ENCODE measurements at places on chromosomes 3 and 15.

- no peak for DNase-seq
Measured at GRCh38 chr3:187920913-187921312, 175.6 kb upstream of the BCL6 start.

GRCh38 chr15:71048913-71049675 lies 66.2 kb upstream of the THSD4 start:
- DNase-seq: no peak

GRCh38 chr3:45223889-45224727 lies 2.0 kb downstream of the TMEM158 start:
- DNase-seq: no peak

DNA sequence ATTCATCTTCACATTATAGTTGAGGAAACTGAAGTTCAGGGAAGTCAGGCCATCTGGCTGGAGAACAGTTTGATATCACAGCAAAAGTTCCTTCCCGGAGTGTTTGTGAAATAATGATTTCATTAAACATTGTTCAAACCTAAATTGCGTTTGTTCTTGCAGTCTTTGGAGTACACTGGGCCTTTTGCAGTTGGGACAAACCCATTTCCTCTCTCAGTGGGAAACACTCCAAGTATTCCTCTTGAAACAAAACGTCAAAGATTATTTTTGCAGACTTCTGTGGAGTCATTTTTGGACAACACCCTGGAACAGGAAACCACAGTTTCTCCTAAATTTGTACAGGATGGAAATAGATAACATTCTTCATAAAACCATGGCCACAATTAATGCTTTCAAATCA lies 287.5 kb downstream of the PTPRG start:
- DNase-seq: no peak

DNA sequence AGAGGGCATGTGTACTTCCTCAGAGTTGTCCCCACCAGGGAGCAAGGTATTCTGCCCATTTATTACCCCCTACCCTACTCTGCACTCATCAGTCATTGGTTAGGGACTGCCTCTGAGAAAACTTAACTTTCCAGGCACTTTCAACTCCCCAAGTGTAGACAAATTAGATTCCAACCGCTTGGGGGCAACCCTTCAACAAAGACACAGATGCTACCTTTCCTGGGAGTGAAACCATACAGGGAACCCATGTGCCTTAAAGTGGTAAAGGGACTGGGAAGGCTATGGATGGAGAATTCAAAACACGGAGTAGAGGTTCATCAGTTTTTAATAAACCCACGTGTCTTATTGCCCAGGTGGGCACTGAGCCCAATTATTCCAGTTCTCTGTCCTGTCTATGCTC lies 19.4 kb upstream of the UBE2E2 start:
- DNase-seq: peak; percentile 16

DNA sequence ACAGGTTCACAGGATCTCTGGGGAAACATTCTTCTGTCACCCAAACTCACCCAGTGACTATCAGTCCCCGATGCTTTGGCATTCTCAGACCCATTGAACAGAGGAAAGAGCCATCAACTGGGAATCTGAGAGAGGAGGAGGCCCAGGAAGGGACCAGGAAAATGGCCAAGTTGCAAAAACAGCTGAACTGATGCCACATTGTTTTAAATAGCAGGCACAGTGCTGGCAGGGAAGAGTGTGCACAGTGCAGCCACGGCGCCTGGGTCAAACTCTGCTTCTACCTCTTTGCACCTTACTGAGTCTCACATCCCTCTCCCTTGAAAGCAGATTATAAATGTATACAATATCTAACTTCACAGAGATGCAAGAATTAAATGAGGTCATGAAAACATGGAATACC lies 66.4 kb downstream of the SRGAP3 start:
- DNase-seq: no peak

DNA sequence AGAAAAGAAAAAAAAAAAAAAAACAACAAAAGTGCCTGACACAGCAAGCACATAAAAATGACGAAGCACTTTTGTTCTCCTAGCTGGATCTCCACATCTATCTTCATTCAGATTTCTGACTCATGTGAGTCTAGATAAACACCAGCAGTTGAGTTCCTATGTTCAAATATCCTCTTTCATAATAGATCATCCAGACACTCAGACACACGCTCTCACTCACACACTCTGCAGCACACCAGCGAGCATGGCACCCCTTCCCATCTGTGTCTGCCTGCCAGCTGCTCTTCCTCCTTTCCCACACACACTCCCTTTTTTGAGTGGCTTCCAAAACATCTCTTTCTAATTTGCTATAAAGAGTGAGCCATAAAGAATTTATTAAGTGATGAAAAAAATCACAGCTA lies 19.8 kb upstream of the CELF6 start:
- no peak for DNase-seq

- no peak for DNase-seq
Measured at GRCh38 chr15:99143655-99144610, 39.1 kb downstream of the SYNM start.

GRCh38 chr3:191170097-191170496 lies 28.9 kb upstream of the OSTN start:
- no peak for DNase-seq

- no peak for DNase-seq
Measured at GRCh38 chr15:57667171-57667849, 39.2 kb upstream of the POLR2M start.

- DNase-seq: no peak
Measured at GRCh38 chr3:112670824-112671223, 29.9 kb upstream of the CCDC80 start.

GRCh38 chr15:67852418-67852817 lies 12.6 kb upstream of the RNU6-1 start:
- DNase-seq: no peak

- DNase-seq: no peak
Measured at GRCh38 chr3:23949784-23950183, 4.7 kb downstream of the NR1D2 start.

- no peak for DNase-seq
Measured at GRCh38 chr3:146532406-146532805, 12.0 kb downstream of the PLSCR1 start.

GRCh38 chr15:88467935-88468528 lies 524 bp downstream of the MRPS11 start:
- DNase-seq: no peak

GRCh38 chr15:22795206-22796063 lies 9.0 kb downstream of the NIPA1 start:
- no peak for DNase-seq

GRCh38 chr3:156349111-156349510 lies 205.8 kb downstream of the SSR3 start:
- no peak for DNase-seq

- DNase-seq: no peak
Measured at GRCh38 chr15:53230473-53230872, 440.3 kb upstream of the ONECUT1 start.

- DNase-seq: no peak
Measured at GRCh38 chr3:116340680-116341216, 104.5 kb downstream of the LSAMP start.
